ENCODE measurements at places on chromosomes 12 and 14.

- DNase-seq = no peak
Measured at GRCh38 chr12:107829271-107829670, 54.8 kb downstream of the ASCL4 start.

DNA sequence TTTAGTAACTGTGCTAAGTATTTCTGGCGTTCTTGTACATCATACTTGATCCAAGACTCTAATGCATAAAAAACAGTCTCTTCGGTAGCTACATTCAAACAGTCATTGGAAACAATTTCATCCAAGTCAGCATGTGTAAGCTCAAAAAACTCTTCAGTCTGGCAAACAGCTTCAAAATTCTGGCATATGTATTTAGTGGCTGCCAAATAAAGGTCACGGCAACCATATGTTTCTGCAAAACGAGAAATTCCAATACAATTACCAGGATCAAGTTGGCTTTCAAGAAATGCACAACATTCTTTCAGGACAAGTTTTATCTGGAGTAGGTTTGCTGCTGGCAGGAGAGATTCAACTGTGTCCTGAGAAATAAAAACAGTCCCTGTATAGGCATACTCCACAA lies 16.5 kb downstream of the KLHL28 start:
- no peak for DNase-seq

- DNase-seq = no peak
Measured at GRCh38 chr14:28488684-28489083, 277.9 kb upstream of the FOXG1 start.

DNA sequence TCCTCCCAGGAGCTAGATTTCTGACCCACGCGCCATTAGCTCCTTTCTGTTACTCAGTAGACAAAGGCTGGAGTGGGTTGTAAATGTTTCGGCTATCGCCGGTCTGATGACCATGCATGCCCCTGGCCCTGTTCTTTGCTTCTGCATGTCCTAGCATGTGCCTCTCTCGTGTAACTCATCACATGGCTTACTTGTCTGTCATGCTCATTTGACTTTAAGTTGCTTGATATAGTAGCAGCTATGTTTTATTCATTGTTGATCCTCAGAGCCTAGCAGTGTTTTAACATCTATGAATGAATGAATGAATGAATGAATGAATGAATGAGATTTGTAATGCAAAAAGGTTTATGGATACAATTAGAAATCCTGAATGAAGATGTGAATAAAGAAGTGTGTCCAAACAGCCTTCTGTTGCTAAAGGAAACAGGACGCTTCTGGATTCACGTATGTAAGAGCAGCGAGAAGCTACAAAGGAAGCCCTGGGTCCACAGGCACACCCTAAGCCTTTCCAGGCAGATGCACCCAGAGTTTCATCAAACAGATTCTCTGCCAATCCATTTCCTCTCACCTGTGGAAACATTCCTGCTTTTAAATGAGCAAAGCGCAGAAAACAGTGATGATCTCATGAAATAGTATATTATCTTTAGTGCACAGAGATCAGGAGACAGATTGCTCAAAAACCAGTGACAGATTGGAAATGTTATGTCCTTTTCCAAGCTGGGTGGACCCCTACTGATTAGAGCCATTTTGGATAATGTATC lies 3.4 kb downstream of the GSG1 start:
- no peak for DNase-seq

Data from cortex of kidney (tissue), 1 donor.